ENCODE measurements at places on chromosomes 3 and 15.

DNA sequence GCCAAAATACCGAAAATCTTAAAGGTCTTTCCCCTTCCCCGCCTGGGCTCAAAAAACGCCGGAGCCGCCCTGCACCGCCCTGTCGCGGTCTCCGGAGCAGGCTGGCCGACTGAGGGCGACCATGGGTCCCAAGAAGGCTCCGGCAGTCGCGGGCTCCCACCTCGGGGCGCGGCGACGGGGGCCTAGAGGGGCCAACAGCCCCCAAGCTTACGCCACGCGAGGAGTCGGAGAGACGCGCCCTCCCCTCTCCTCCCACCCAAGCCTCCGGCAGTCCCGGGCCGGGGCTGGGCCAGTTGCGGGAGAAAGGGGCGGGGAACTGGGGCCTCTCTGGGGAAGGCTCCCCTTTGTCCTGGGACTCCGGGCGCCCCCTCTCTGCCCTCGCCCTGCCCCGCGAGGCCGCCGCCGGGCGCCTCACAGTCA, 69.2 kb downstream of the GOLGA8B start:
- DNase-seq: peak; percentile 50

DNA sequence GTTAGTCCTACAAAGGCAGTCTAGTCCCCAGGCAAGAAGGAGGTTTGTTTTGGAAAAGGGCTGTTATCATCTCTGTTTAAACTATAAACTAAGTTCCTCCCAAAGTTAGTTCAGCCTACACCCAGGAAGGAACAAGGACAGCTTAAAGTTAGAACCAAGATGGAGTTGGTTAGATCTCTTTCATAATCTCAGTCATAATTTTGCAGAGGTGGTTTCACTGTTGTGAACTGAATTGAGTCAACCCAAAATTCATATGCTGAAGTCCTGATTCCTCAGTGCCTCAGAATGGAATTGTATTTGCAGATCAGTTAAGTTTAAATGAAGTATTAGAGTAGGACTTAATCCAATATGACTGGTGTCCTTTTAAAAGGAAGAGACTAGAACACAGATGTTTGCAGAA, 101.0 kb upstream of the C3orf80 start:
- no peak for DNase-seq

- DNase-seq: no peak
Measured at GRCh38 chr3:89808680-89809197, 701.3 kb downstream of the EPHA3 start.

DNA sequence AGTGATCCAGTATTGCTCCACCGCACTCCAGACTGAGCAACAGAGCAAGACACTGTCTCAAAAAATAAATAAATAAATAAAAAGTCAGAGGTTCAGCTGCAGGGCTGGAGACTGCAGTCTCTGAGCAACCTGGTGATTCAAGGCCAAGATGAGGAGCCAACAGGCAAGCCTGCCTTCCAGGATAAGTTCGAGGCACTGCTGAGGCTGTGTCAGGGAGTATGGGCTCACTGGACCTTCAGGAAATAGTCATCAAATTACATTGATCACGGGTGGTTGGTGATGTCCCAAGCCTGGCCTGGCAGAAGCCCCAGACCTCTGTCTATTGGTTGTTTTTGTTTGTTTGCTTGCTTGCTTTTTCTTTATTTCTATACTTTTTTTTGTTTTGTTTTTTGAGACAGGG, 41.5 kb downstream of the IDH2 start:
- no peak for DNase-seq

- DNase-seq: no peak
Measured at GRCh38 chr3:184347321-184348056, 10.1 kb downstream of the FAM131A start.

DNA sequence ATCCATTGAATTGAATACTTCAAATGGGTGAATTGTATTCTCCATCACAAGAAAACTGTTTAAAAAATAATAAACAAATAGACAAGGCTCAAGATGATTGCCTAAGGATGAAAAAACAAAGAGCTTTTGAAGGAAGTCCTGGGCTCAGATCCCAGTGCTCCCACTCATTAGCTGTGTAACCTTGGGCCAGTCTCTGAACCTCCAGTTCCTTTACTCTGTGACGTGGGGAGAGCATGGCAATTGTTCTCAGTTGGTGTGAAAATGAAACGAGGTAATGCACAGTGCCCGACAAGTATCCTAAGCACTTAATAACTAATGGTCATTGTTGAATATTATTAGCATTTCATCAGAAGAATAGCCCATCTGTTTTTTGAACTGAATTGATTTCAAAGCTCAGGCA, 40.7 kb downstream of the TNIK start:
- no peak for DNase-seq

- DNase-seq: no peak
Measured at GRCh38 chr3:106930086-106930485, 447.2 kb upstream of the CCDC54 start.

GRCh38 chr3:40852712-40853111, 328.0 kb downstream of the ZNF621 start:
- no peak for DNase-seq

All from LHCN-M2 (cell line).